NCI-H187 (cell line): ENCODE measurements at places on chromosomes 16 and 17.

DNA sequence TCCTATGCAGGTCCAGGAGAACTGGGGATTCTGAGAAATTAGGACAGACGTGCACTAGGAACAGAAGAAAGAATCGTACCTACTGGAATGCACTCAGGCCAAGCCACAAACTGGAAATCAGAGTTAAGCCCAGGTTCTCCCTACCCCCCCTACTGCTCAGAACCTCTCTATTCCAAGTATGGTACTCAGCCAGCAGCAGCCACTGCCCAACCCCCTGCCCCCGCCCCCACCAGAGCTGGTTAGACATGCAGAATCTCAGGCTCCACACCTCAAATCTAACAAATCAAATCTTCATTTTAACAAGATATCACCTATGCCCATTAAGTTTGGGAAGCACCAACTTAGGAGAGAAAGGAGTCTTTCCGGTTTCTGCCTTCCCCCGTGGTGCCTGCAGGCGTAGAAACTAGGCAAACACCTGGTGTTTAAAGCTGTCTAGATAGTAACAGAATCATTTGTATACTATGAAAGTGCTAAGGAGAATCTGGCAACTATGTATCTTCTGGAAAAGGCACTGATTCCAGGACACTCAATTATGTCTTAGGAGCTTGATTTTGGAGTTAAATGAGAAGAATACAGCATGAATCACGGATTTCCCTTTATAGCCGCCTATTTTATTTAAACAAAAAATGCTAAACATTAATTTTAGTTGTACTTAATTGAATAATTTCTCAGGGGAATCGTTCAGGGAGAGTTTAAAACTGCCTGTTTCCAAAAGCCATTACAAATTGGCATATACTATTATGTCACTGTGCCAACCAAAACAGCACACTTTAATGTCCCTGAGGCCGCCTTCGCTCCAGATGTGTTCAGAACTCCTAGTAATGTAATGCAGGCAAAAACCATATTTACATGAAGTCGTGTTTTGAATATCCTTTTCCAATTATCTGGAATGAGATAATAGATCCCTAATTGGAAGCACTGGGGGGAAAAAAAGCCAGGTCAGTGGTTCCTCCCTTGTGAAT is 166.5 kb downstream of the STX8 start:
- no peak for DNase-seq

DNA sequence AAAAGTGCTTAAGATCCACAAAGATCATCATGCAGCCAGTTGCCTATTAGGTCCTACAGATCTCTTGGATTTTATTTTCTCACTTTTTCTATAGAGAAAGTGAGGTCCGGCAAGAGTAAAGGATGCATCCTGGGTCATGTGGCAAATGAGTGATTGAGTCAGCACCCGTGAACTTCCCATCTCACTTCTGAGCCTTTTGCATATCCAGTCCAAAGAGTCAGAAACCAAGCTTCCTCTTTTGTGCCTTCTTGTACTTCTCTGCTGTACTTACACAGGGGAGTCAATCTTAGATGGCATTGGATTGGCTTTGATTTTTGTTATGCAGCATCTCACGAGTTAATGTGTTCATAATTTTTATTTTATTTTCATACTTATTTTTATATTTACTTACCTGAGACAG is 114.2 kb upstream of the IRX5 start:
- DNase-seq = no peak

DNA sequence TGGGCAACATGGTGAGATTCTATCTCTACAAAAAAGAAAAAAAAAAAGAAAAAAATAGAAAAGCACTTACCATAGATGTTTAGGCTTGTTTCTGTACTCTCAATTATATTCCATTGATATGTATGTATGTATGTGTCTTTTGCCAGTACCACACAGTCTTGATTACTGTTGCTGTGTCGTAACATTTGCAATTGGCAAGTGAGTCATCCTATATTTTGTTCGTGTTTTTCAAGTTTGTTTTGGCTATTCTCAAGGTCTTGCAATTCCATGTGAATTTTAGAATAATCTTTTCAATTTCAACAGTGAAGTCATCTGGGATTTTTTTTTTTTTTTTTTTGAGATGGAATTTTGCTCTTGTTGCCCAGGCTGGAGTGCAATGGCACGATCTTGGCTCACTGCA is 19.3 kb downstream of the SPECC1 start:
- DNase-seq = no peak

DNA sequence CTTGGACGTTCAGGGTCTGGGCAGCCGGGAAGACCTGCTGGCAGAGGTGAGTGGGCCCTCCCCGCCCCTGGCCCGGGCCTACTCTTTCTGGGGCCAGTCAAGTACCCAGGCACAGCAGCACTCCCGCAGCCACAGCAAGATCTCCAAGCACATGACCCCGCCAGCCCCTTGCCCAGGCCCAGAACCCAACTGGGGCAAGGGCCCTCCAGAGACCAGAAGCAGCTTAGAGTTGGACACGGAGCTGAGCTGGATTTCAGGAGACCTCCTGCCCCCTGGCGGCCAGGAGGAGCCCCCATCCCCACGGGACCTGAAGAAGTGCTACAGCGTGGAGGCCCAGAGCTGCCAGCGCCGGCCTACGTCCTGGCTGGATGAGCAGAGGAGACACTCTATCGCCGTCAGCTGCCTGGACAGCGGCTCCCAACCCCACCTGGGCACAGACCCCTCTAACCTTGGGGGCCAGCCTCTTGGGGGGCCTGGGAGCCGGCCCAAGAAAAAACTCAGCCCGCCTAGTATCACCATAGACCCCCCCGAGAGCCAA is 8.6 kb upstream of the ABCC3 start:
- DNase-seq = peak; percentile 60

DNA sequence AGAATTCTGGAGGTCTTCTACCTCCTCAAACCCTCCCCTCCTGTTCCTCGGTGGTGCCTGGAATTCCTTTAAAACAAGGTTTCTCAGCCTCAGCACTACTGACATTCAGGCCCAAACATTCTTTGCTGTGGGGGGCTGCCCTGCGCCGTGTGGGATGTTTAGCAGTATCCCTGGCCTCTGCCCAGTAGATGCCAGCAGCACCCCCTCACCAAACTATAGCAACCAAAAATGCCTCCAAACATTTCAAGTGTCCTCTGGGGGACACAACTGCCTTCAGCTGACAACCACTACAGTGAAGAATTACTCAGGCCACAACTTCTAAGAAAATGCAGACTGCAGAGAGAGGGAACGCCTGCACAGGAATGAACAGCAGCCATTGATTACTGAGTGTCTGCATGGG is 28.4 kb downstream of the TEKT5 start:
- DNase-seq = no peak

GRCh38 chr16:31267332-31268032 is 7.7 kb downstream of the ITGAM start:
- DNase-seq = no peak

DNA sequence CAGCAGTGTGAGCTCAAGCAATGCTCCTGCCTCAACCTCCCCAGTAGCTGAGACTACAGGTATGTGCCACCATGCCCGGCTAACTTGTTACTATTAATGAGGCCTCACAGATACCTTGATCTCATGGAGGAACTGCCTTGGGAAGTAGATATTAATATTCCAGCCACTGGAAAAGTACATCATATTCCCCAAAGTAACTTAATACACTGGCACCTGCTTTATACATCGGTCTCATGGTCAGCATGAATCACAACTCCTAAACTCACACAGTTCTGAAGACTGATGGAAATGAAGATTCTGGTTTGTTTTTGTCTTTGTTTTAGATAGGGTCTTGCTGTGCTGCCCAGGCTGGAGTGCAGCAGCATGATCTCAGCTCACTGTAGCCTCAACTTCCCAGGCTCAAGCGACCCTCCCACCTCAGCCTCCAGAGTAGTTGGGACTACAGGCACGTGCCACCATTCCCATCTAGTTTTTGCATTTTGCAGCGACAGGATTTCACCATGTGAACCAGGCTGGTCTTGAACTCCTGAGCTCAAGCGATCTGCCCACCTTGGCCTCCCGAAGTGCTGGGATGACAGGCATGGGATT is 28.2 kb downstream of the ADCY9 start:
- DNase-seq = no peak

DNA sequence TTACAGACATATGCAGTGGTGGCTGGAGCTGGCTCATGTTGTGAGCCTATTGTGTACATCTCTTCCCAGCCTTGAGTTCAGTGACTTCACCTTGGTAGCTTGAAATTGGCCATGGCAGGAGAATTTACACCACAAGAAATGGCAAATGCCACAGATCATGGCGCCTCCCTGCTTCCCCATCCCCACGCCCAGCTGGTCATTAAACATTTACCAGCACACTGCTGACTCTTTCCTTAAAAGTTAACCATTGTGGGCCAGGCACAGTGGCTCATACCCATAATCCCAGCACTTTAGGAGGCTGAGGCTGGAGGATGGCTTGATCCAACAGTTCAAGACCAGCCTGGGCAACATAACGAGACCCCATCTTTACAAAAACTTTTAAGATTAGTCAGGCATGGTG is 22.6 kb upstream of the ITGB4 start:
- no peak for DNase-seq

DNA sequence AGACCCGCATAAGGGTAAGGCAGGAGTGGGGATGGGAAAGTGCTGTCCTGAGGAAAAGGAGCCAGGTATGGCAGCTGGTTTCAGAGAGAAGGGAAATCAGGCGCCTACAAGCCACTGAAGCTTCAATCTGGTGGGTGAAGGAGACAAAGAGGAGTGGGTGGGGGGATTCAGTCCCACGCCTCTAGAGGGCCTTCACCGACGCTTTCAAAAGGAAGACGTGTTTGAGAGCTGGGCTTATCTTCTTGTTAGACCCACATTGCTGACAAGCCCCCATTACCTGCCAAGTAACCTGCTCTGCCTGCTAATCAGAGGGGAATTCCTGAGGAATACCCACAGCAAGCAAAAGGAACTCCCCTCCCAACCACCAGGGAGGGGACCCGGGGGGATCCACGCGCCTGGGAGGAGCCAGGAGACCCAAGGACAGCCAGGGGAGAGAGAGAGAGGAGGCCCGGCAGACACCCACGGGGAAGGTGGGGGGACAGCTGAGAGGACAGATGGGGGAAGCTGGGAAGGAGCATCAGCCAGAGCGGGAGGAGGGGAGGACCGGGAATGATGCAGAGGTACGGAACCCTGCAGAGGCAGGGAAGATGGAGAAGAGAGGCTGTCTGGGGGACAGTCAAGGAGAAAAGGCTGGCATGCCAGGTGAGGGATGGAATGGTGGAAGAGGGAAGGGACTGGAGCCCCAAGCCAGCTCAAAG is 1.0 kb downstream of the MTMR4 start:
- no peak for DNase-seq

DNA sequence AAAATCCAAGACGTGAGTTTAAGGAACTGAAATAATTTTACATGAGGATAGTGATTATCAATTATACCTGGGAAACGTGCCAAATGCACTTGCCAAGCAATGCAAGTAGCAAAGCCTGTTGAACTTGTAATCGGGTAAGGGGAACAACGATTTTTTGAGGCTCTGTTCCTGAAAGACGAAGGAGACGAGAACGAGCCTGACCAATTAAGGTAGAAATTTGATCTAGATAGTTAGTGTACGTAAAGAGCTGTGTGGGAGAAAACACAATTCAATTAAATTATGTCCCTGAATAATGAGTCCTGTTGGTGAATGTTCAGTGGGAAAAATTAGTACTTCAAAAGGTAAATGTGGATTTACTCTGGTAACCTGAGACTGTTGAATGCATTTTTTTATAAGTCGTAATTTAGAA is 17.7 kb upstream of the KCTD5 start:
- no peak for DNase-seq

DNA sequence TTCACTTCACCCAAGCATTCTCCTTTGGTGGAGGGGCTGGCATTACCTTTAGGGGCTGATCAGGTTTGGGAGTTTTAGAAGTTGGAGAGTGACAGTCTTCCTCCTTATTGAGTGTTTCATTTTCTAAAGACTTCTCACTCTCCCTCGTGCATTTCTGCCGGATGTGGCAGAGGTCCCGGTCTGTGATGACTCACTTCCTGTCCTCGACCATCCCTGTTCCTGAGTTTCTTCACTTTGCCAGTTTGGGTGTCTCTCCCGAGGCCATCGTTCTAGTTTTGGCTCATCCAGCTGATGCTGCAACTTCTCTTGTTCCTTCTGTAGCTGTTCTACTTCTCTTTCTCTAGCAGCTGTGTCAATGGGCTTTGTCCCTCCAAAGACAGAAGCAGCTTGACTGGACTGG is 104.3 kb downstream of the PHKB start:
- DNase-seq = no peak

- DNase-seq = no peak
Measured at GRCh38 chr16:73882033-73882432, 414.6 kb upstream of the PSMD7 start.

- DNase-seq = no peak
Measured at GRCh38 chr17:17725011-17725751, 43.9 kb downstream of the RAI1 start.

GRCh38 chr17:43349142-43349541 is 49.7 kb upstream of the ARL4D start:
- DNase-seq = no peak

GRCh38 chr17:18859256-18859655 is 1.3 kb downstream of the PRPSAP2 start:
- no peak for DNase-seq

GRCh38 chr16:10965440-10966061 is 21.2 kb downstream of the CLEC16A start:
- no peak for DNase-seq
